ENCODE measurements at places on chromosomes 3 and 15. TPM values are rescaled to one million over a fixed set of nuclear protein-coding genes. Genes with fewer than 3 reads are reported as not detected.

- H3K4me3 ChIP-seq = no peak overlapping the region
- no peaks in the 10 kb centered on the region for H3K4me1 ChIP-seq
- no peak overlapping the region for H3K27ac ChIP-seq
- H3K27me3 ChIP-seq = no peaks in the 10 kb centered on the region
Measured at GRCh38 chr3:151890721-151891141, 17.3 kb downstream of the SUCNR1 start.

GOLGA8T gene
- polyA plus RNA-seq = not detected

GRCh38 chr3:167811031-167811430 lies 75.5 kb downstream of the SERPINI1 start:
- H3K4me3 ChIP-seq = no peak overlapping the region
- no peaks in the 10 kb centered on the region for H3K4me1 ChIP-seq
- H3K27me3 ChIP-seq = no peaks in the 10 kb centered on the region
- no peaks in the 10 kb centered on the region for H3K36me3 ChIP-seq
- no peak for DNase-seq

GRCh38 chr3:72769758-72770540 lies 78.3 kb downstream of the SHQ1 start:
- no peak overlapping the region for H3K4me3 ChIP-seq
- DNase-seq = no peak
- peaks cover 16% of the 10 kb centered on the region for H3K36me3 ChIP-seq
- H3K27ac ChIP-seq = no peak overlapping the region
- peaks cover 34% of the 10 kb centered on the region for H3K27me3 ChIP-seq

STRA6 gene
- polyA plus RNA-seq = not detected

Data from naive B cell (primary cell).